ENCODE measurements at places on chromosomes 13 and 19. TPM values are rescaled to one million over a fixed set of nuclear protein-coding genes. Genes with fewer than 3 reads are reported as not detected.

The THSD8 gene
- not detected for total RNA-seq

The ZNF763 gene
- total RNA-seq: 2.8 TPM

The ZNF433 gene
- total RNA-seq: 2.9 TPM

The N4BP2L1 gene
- 0.81 TPM for total RNA-seq

The HS6ST3 gene
- total RNA-seq: not detected

The FBN3 gene
- not detected for total RNA-seq

The SIGLEC14 gene
- not detected for total RNA-seq

The ANGPTL4 gene
- total RNA-seq: 290 TPM

The VSTM2B gene
- total RNA-seq: not detected

The KLK10 gene
- not detected for total RNA-seq

The GAPDHS gene
- total RNA-seq: not detected

The IGFL1 gene
- total RNA-seq: not detected

The USHBP1 gene
- total RNA-seq: 0.36 TPM

The TNFSF13B gene
- 0.72 TPM for total RNA-seq

The ARID3A gene
- 10.5 TPM for total RNA-seq

The ZNF525 gene
- total RNA-seq: 3.2 TPM

The ATP1A3 gene
- 4.9 TPM for total RNA-seq

The ZNF836 gene
- 11.0 TPM for total RNA-seq

The PPM1N gene
- 0.16 TPM for total RNA-seq

The CYP2S1 gene
- total RNA-seq: 0.65 TPM

The UQCRFS1 gene
- total RNA-seq: 36.8 TPM

The ZNF677 gene
- 19.1 TPM for total RNA-seq

The ZNF625 gene
- total RNA-seq: 6.8 TPM

The SLC25A41 gene
- total RNA-seq: not detected

The C1QTNF9 gene
- total RNA-seq: not detected

The DMKN gene
- 4.2 TPM for total RNA-seq

The ZNF805 gene
- total RNA-seq: 13.0 TPM

The TNFSF11 gene
- not detected for total RNA-seq

The RASGRP4 gene
- total RNA-seq: not detected

The GZMM gene
- not detected for total RNA-seq

The CBY2 gene
- not detected for total RNA-seq

The MATK gene
- not detected for total RNA-seq

The TNNT1 gene
- total RNA-seq: 3.2 TPM

The ZNF100 gene
- total RNA-seq: 2.8 TPM

The WBP4 gene
- total RNA-seq: 4.9 TPM

The CLEC17A gene
- total RNA-seq: not detected

The TEX26 gene
- total RNA-seq: not detected

The STARD13 gene
- 14.7 TPM for total RNA-seq

The LRG1 gene
- total RNA-seq: 1.3 TPM
